Calu3 (cell line): ENCODE measurements at places on chromosomes 12 and 14. TPM values are rescaled to one million over a fixed set of nuclear protein-coding genes. Genes with fewer than 3 reads are reported as not detected.
A peak's percentile ranks its signal among the peaks of the same experiment; 100 is the strongest.

- no peak overlapping the region for H3K27ac ChIP-seq
- H3K4me1 ChIP-seq: peaks cover 58% of the 10 kb centered on the region
- H3K27me3 ChIP-seq: no peaks in the 10 kb centered on the region
- DNase-seq: peak; percentile 27
- no peak overlapping the region for H3K4me3 ChIP-seq
- H3K36me3 ChIP-seq: no peaks in the 10 kb centered on the region
Measured at GRCh38 chr12:65490250-65490649, 211.8 kb downstream of the MSRB3 start.

- DNase-seq: no peak
- peak overlapping the region; percentile 87 for H3K4me3 ChIP-seq
- H3K27me3 ChIP-seq: peaks cover 10% of the 10 kb centered on the region
- peak overlapping the region; percentile 99 for H3K27ac ChIP-seq
- peaks cover 100% of the 10 kb centered on the region for H3K36me3 ChIP-seq
Measured at GRCh38 chr12:92141591-92142121, 4.0 kb downstream of the BTG1 start.

DNA sequence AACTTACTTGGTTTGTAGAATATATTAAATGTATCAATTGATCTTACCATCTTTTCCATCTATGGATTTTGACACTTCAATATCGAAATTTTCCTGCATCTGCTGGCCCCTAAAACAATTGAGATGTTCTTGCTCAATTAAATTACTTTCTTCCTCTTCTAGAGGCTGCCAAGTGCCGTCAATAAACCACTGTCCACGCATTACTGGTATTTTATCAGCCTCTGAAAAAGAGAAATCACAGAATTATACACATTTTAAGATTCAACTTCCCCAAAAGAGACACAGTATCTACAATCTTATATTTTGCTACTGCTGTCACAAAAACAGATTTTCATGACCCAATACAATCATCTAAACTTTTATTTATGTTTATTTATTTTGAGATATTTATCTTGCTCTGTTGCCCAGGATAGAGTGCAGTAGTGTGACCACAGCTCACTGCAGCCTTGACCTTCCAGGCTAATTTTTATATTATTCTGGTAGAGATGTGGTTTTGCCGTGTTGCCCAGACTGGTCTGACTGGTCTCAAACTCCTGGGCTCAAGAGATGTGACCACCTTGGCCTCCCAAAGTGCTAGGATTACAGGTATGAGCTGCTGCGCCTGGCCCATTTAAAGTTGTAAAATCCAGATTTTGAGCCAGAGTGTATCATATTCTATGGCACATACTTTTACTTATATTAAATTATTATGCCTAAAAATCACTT lies 49.3 kb downstream of the DDHD1 start:
- H3K36me3 ChIP-seq: peaks cover 4% of the 10 kb centered on the region
- no peak overlapping the region for H3K27ac ChIP-seq
- no peak overlapping the region for H3K4me3 ChIP-seq
- peak; percentile 41 for DNase-seq
- peaks cover 17% of the 10 kb centered on the region for H3K4me1 ChIP-seq
- H3K27me3 ChIP-seq: no peaks in the 10 kb centered on the region

RFX4 gene
- total RNA-seq: 0.27 TPM in 1 of 2 replicates, not detected in the other

GRCh38 chr14:22508150-22508457 lies 80.9 kb downstream of the DAD1 start:
- peaks cover 37% of the 10 kb centered on the region for H3K27me3 ChIP-seq
- H3K27ac ChIP-seq: no peak overlapping the region
- DNase-seq: no peak
- no peaks in the 10 kb centered on the region for H3K4me1 ChIP-seq

DNA sequence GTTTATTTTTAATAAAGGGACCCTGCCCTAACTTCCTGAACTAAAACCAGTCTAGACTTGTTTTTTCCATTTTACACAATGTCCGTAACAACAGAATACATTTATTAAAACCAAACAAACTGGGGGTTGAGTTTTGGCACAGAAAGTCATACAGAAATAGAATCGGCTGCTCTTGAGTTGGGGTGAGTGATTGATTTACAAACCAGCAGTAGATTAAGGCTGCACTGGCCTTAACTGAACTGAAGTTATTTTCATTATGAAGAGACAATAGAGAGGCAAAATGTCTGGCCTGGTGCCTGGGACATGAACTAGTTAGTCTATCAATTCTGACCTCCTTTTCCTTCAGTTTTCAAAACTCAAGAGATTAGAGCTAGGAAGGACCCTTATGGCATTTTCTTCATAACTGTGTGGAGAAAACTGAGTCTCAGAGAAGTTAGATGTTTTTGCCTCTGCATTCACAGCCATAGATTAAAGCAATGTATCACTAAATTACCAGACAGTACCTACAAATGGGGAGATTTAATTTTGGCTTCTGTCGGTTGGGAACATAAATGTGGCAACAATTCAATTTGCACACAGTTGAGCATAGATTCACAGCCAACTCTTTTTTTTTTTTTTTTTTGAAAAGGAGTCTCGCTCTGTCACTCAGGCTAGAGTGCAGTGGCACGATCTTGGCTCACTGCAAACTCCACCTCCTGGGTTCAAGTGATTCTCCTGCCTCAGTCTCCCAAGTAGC lies 19.8 kb upstream of the MGP start:
- no peak for DNase-seq
- no peak overlapping the region for H3K4me3 ChIP-seq
- peak overlapping the region; percentile 60 for H3K27ac ChIP-seq
- H3K36me3 ChIP-seq: peaks cover 2% of the 10 kb centered on the region

- no peak overlapping the region for H3K4me3 ChIP-seq
- H3K27me3 ChIP-seq: no peaks in the 10 kb centered on the region
- H3K27ac ChIP-seq: no peak overlapping the region
Measured at GRCh38 chr12:79366374-79366773, 324.4 kb downstream of the PAWR start.

MFAP5 gene
- total RNA-seq: not detected in 2 replicates

HSPA2 gene
- 3.6 and 4.1 TPM in 2 replicates for total RNA-seq

GRCh38 chr12:100376161-100376560 lies 19.3 kb downstream of the SLC17A8 start:
- no peak overlapping the region for H3K4me3 ChIP-seq
- DNase-seq: no peak
- H3K4me1 ChIP-seq: no peaks in the 10 kb centered on the region
- H3K36me3 ChIP-seq: no peaks in the 10 kb centered on the region

GRCh38 chr14:36822685-36823084 lies 161.0 kb downstream of the PAX9 start:
- no peaks in the 10 kb centered on the region for H3K27me3 ChIP-seq
- no peaks in the 10 kb centered on the region for H3K36me3 ChIP-seq
- H3K4me1 ChIP-seq: peaks cover 8% of the 10 kb centered on the region
- H3K4me3 ChIP-seq: no peak overlapping the region

- H3K27ac ChIP-seq: no peak overlapping the region
- H3K36me3 ChIP-seq: no peaks in the 10 kb centered on the region
- H3K27me3 ChIP-seq: no peaks in the 10 kb centered on the region
- H3K4me1 ChIP-seq: peaks cover 16% of the 10 kb centered on the region
- DNase-seq: no peak
- no peak overlapping the region for H3K4me3 ChIP-seq
Measured at GRCh38 chr12:57989838-57990237, 48.5 kb downstream of the ATP23 start.

GRCh38 chr12:114391088-114391487 lies 14.9 kb downstream of the TBX5 start:
- no peak overlapping the region for H3K4me3 ChIP-seq
- H3K27ac ChIP-seq: no peak overlapping the region
- no peak for DNase-seq
- no peaks in the 10 kb centered on the region for H3K4me1 ChIP-seq
- no peaks in the 10 kb centered on the region for H3K36me3 ChIP-seq

- H3K27me3 ChIP-seq: no peaks in the 10 kb centered on the region
- H3K36me3 ChIP-seq: no peaks in the 10 kb centered on the region
- DNase-seq: no peak
- H3K4me3 ChIP-seq: no peak overlapping the region
- H3K27ac ChIP-seq: no peak overlapping the region
- H3K4me1 ChIP-seq: no peaks in the 10 kb centered on the region
Measured at GRCh38 chr14:37140176-37140575, 32.2 kb downstream of the SLC25A21 start.

- H3K4me1 ChIP-seq: no peaks in the 10 kb centered on the region
- DNase-seq: no peak
- no peak overlapping the region for H3K27ac ChIP-seq
- no peak overlapping the region for H3K4me3 ChIP-seq
- no peaks in the 10 kb centered on the region for H3K27me3 ChIP-seq
Measured at GRCh38 chr14:87869619-87870583, 123.1 kb downstream of the GALC start.

PLCZ1 gene
- total RNA-seq: not detected in 2 replicates

- no peak overlapping the region for H3K27ac ChIP-seq
Measured at GRCh38 chr12:131729254-131729955, 18.5 kb downstream of the SFSWAP start.

LALBA gene
- not detected in 2 replicates for total RNA-seq

DNA sequence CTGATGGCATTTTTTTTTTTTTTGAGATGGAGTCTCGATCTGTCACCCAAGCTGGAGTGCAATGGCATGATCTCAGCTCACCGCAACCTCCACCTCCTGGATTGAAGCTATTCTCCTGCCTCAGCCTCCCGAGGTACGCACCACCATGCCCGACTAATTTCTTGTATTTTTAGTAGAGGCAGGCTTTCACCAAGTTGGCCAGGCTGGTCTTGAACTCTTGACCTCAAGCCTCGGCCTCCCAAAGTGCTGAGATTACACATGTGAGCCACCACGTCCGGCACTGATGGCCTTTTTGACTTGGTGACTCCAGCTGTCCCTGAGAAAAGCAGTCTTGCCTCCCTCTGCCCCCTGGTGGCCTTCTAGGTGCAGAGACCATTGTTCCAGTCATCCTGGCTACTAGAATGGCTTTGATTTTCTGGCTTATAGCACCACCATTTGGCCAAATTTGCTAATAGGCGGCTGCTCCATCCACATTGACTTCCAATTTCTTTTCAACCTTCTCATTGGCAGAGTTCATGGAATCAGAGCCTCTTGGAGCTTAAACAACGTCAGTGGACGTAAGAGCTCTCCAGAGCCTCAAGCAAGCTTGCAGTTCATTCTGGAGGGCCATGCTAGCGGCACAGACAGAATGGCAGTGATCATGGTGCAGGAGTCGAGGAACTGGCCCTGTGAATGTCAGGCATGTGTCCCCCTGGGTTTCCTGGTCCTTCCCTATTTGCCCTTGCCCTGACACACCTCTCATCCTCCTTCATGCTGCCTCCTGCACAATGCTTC lies 25.4 kb upstream of the EIF4B start:
- peaks cover 36% of the 10 kb centered on the region for H3K4me1 ChIP-seq
- H3K27me3 ChIP-seq: no peaks in the 10 kb centered on the region
- H3K36me3 ChIP-seq: peaks cover 12% of the 10 kb centered on the region
- no peak overlapping the region for H3K4me3 ChIP-seq

DNA sequence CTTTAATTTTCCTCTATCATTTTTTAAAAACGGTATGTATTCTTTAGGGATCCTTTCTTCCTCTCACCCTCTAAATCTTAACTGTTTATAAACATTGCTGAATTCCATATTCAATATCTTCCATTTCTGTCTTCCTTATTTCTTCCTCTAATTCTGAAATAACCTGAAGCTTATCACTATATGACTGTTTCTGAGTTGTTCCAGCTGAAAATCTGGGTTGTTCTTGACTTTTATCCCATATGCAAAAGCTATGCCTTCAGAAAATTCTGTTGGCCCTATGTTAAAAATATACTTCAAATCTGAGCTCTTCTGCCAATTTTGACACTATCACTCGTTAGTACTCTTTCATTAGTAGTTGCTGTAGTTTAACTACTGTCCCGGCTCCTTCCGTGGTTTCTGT lies 970.3 kb downstream of the BCL11B start:
- no peaks in the 10 kb centered on the region for H3K4me1 ChIP-seq
- H3K36me3 ChIP-seq: no peaks in the 10 kb centered on the region
- no peak overlapping the region for H3K27ac ChIP-seq
- no peak overlapping the region for H3K4me3 ChIP-seq

DNA sequence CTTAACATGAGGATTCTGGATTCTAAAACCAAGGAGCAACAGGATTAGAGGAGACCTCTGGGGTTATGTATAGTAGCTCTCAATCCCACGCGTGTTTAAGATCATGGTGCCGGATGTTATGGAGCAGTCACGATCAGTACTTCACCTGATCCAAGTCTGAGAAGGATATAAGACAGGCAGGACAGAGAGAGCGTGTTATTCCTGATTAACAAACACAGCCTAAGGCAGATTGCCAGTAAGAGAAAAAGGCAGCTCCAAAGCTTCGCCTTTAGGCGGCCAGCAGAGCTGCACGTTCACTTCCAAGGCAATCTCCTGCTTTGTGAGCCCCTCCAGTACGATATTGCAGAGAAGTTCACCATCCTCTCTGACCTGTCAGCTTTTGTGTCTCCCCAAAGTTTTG lies 5.5 kb downstream of the SETD3 start:
- DNase-seq: no peak
- peaks cover 12% of the 10 kb centered on the region for H3K36me3 ChIP-seq
- no peaks in the 10 kb centered on the region for H3K27me3 ChIP-seq
- no peak overlapping the region for H3K4me3 ChIP-seq
- H3K4me1 ChIP-seq: peaks cover 15% of the 10 kb centered on the region

GRCh38 chr14:90853116-90853515 lies 36.9 kb upstream of the TTC7B start:
- H3K4me3 ChIP-seq: no peak overlapping the region
- no peaks in the 10 kb centered on the region for H3K4me1 ChIP-seq
- no peak for DNase-seq

SLC39A9 gene
- total RNA-seq: 88.3 and 94.7 TPM in 2 replicates

RITA1 gene
- 27.4 and 28.4 TPM in 2 replicates for total RNA-seq

PPP4R4 gene
- 0.10 and 0.78 TPM in 2 replicates for total RNA-seq

DNA sequence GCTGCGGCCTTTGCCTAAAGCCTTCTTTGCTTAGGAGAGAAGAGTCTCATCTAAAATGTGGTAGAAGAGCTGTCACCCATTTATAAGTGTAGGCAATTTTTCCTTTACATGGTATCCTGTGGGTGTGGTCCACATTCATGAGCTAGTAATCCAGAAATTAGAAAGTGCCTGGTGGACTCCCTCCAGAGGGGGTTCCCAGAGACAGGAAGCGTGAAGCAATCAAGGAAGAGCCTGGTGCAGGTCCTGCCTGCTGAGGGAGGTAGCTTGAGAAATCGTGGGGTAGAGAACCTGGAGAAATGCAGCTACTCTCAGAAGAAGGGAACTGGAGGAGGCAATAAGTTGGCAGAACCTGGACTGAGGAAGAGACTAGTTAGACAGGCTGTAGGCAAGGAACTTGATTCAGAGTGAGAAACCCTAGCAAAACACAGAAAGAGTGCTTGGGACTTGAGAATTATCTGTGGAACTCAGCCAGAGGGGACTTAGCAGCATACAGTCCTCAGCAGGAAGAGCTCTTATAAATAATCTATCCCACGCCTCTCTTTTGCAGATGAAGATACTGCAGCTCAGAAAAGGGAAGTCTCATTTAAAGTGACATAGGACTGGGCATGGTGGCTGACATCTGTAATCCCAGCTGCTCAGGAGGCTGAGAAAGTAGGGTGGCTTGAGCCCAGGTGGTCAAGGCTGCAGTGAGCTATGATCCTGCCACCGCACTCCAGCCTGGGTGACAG lies 182.4 kb upstream of the CCND2 start:
- H3K4me3 ChIP-seq: no peak overlapping the region
- no peak for DNase-seq
- H3K27ac ChIP-seq: no peak overlapping the region

GRCh38 chr14:60008042-60008441 lies 83.7 kb upstream of the PCNX4 start:
- no peak overlapping the region for H3K4me3 ChIP-seq
- H3K27ac ChIP-seq: no peak overlapping the region
- H3K27me3 ChIP-seq: no peaks in the 10 kb centered on the region
- H3K36me3 ChIP-seq: no peaks in the 10 kb centered on the region

- H3K4me1 ChIP-seq: no peaks in the 10 kb centered on the region
- peaks cover 22% of the 10 kb centered on the region for H3K27me3 ChIP-seq
- H3K27ac ChIP-seq: no peak overlapping the region
- DNase-seq: no peak
- H3K4me3 ChIP-seq: no peak overlapping the region
Measured at GRCh38 chr14:96752125-96752524, 45.1 kb upstream of the VRK1 start.
